ENCODE measurements at places on chromosomes 12 and 14. TPM values are rescaled to one million over a fixed set of nuclear protein-coding genes. Genes with fewer than 3 reads are reported as not detected.

The GLIPR1L1 gene
- total RNA-seq, result not detected

The KRT74 gene
- not detected for total RNA-seq

The OR4E2 gene
- total RNA-seq, result not detected

The SLC17A8 gene
- not detected for total RNA-seq

The BEST3 gene
- total RNA-seq, result 1.0 TPM

The SMIM41 gene
- 0.18 TPM for total RNA-seq

The ACRBP gene
- 0.60 TPM for total RNA-seq

The TSHR gene
- not detected for total RNA-seq

The SELPLG gene
- 4.9 TPM for total RNA-seq
